ENCODE measurements at places on chromosomes 16 and 17.

DNA sequence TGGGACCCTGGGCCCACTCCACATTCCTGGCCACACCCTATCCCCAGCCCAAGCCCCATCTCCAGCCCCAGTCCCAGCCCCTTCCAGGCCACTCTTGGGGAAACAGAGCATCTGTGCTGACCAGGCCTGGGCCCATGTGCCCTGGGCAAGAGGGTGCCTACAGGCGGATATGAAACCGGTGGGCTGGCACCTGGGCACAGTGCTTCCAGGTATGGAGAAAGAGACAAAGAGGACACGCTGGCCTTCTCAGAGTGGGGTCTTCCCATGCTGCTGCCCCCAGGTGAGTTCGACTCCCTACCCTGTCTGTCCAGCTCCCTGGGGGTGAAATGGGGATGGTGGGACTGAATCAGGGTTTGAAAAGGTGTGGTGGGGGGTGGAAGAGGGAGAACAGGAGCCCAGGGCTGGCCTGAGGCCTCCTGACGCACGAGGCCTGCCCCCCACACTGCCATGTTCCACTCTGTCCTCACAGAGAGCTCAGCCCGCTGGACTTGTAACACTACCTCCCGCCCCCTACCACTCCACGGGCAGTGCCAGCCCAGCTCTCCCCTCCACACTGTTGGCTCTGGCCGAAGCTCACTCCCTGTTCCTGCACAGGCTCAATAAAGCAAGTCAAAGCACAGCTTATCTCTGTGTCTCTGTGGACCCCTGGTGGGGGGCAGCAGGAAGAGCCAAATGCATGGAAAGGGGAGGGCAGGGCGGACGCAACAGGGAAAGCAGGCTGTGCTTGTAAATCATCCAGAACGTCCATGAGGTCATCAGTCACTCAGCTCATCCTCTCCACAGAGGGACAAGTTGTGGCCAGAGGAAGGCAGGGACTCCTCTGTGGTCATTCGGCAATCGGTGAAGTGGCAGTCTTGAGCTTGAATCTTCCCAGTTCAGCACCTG, 71.1 kb upstream of the TMEM97 start:
- DNase-seq: no peak

- no peak for DNase-seq
Measured at GRCh38 chr17:49342575-49342936, 19.5 kb downstream of the ZNF652 start.

- no peak for DNase-seq
Measured at GRCh38 chr17:50893183-50893993, 27.2 kb upstream of the TOB1 start.

DNA sequence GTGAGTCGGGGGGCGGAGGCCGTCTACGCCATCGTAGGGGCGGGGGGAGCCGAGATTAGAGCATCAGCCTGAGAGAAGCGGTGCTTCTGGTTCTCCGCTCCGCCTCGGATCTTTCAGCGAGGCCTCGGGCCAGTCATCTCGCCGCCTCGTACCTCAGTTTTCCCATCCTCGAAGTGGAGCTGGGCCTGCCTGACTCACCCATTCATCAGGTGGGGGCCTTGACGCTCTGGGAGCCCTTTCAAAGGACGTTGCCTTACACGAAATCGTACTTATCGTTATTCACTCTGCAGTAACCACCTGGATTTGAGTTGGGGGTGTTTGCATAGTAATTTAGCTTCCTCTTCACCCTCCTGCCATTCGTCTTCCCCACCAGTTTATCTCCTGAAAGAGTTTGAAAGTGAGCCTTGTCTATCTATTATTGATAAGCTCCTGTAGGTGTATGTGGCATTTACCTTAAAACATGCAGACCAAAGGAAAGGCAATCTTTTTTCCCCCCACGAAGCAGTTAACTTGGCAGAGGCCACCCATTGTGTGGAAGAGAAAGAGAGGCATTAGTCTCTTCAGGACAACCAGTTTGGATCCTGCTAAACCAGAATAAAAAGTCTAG, 674 bp downstream of the TAF15 start:
- DNase-seq: no peak

GRCh38 chr16:86221085-86221484, 289.2 kb upstream of the FOXF1 start:
- no peak for DNase-seq

DNA sequence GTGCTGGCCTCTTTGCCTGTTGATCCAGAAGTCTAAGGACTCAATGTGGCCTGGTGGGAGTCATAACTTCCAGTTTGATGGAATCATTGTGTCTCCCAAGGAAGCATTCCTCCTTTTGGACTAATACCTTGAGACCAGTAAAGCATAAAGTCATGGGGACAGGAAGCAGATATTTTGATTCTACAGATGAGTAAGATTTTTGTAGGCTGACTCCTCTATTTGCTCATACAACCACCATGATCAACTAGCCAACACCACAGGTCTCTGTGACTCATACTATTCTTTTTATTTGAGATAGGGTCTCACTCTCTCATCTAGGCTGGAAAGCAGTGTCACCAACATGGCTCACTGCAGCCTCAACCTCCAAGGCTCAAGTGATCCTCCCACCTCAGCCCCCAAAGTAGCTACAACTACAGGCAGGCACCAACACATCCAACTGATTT, 6.2 kb downstream of the MT2A start:
- DNase-seq: no peak

GRCh38 chr17:603406-604114, 111.1 kb downstream of the VPS53 start:
- DNase-seq: no peak

Measured in GOT3 (cell line).